ENCODE measurements at places on chromosomes 7 and 10. TPM values are rescaled to one million over a fixed set of nuclear protein-coding genes. Genes with fewer than 3 reads are reported as not detected.

NODAL gene
- total RNA-seq = not detected

ASIC3 gene
- total RNA-seq = not detected

RSPH10B2 gene
- total RNA-seq = not detected

FLNC gene
- 8.0 TPM for total RNA-seq

POLR2J3 gene
- total RNA-seq = 6.2 TPM

DNAJB6 gene
- 72.9 TPM for total RNA-seq

MKLN1 gene
- total RNA-seq = 22.2 TPM

MALRD1 gene
- not detected for total RNA-seq

SPACDR gene
- total RNA-seq = 0.85 TPM

NEUROD6 gene
- not detected for total RNA-seq

GDF10 gene
- total RNA-seq = under 0.01 TPM

H2BK1 gene
- not detected for total RNA-seq

ANKRD30A gene
- not detected for total RNA-seq

SPDYE2 gene
- not detected for total RNA-seq

TAS2R3 gene
- 1.4 TPM for total RNA-seq

STRIP2 gene
- 12.3 TPM for total RNA-seq

DLX6 gene
- total RNA-seq = not detected

IQUB gene
- total RNA-seq = 0.43 TPM

All from tracheal epithelial cell (primary cell).